ENCODE measurements at places on chromosomes 13 and 19.

DNA sequence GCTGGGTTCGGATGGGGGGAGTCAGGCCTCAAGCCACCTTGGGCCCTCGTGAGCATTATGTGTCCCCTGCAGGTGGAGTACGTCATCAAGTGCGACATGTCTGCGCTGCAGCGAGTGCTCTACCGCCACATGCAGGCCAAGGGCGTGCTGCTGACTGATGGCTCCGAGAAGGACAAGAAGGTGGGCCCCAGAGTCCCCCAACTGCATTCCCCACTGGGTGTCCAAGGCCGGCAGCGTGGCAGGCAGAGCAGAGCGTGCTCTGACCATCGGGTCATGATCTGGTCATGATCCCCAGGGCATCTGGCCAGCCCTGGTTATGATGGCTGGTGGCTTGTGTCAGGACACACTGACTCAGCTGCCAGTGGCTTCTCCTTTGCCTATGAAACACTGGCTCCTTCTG is 63.4 kb downstream of the SMARCA4 start:
- DNase-seq: no peak

DNA sequence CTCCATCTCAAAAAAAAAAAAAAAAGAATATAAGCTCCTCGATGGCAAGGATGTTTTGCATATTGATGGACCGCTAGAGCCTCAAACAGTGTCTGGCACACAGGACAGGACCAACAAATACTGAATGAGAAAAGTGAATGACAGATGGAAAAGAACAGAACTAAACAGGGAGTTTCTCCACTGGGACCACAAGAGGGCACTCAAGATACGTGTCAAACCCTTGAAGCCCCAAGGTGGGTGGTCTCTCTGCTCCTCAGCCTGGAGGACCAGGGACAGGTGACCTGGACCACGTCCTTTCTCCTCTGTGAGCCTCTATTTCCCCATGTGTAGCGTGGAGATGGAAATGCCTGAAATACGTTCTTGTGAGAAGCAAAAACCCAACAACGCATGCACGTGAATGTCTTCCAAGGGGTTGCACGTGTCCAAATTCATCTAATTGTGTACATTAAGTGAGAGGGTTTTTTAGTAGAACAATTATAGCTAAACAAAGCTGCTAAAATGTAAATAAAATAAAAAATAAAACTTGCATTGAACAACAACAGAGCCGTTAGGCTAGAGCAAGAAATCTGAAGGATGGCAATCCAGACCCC is 5.7 kb upstream of the CDC42EP5 start:
- DNase-seq: peak; percentile 56

GRCh38 chr13:65595916-65596315 is 1634.2 kb downstream of the PCDH9 start:
- no peak for DNase-seq

- no peak for DNase-seq
Observed at GRCh38 chr13:21235174-21235573, 58.7 kb downstream of the MRPL57 start.

- DNase-seq: no peak
Observed at GRCh38 chr19:41816761-41817160, 20.4 kb downstream of the CEACAM3 start.
